Muscle of back (tissue), 13 donors: ENCODE measurements at places on chromosomes 1 and 21. TPM values are rescaled to one million over a fixed set of nuclear protein-coding genes. Genes with fewer than 3 reads are reported as not detected.
A peak's percentile ranks its signal among the peaks of the same experiment; 100 is the strongest.

DNA sequence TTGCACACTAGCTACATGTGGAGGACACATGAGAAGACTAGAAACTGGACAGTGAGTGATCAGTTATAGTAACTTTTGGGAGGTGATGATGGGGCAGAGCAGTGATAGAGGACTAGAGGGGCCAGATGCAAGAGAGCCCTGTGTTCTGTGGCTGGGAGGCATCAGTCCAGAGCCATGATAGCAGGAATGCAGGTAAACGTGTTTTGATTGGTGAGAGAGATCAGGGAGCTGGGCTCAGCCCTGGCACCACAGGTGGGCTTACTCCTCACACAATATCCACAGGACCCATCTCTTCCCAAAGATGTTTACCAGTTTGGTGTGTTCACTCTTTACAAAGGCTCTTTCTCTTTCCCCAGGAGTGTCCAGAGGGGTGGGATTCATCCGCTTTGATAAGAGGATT lies 86.5 kb downstream of the ELAVL4 start:
- no peak for DNase-seq

GRCh38 chr1:44359234-44359935 lies 4.3 kb upstream of the ERI3 start:
- DNase-seq = no peak

DNA sequence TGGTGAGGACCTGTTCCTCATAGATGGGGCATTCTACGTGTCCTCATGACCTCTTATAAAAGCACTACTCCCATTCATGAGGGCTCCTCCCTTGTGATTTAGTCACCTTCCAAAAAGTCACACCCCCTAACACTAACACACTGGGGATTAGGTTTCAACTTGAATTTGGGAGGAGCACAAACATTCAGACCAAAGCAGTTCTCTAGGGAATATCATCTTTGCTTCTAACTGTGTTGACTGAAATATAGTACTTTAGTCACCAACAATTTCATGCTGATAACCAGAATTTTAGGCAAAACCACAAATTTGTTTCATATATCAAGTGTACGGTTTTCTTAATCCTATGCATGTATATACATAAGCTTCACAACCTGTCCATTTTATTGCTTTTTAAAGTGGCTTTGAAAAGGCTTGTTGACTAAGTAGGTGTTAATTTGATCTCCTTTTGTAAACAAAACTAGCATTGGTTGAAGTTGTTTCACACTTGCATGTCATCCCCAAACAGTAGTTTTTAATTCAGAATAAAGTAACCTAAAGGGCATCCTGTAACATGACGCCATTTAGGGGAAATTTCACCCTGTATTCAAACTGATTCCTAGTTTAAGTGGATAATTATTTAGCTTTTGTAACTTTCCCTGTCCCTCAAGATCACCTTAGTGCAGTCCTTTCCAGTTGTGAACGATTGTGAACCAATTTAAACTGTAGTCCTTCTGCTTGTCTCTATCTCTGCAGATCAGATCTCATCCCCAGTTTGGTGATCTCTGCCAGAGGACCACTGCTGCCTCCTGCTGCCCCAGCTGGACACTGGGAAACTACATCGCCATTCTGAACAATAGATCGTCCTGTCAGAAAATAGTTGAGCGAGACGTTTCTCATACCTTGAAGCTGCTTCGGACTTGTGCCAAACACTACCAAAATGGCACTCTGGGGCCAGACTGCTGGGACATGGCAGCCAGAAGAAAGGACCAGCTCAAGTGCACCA lies 141.1 kb downstream of the TLR5 start:
- DNase-seq = no peak

DNA sequence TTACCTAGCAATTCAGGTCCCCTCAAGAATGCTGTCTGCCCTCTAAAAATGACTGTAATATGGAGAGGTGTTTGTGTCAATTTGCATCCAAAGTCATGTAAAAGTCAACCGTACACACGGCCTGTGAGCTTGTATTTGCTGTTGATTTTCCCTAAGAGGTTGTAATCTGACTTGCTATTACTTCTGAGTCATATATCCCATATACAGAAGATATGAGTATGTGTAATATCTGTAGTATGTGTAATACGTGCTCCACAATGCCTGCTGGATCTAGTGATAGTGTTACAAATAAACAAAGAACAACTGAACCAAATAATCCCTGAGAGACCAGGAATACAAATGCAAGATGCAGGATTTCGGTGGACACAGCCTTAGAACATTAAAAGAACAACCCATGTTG lies 1.4 kb upstream of the KCNJ6 start:
- DNase-seq = no peak

GRCh38 chr1:226872437-226872836 lies 2.0 kb downstream of the PSEN2 start:
- DNase-seq = peak; percentile 59

- DNase-seq = peak; percentile 40
These were observed 6.4 kb downstream of the PPP2R5A start for GRCh38 chr1:212291505-212292134.

DNA sequence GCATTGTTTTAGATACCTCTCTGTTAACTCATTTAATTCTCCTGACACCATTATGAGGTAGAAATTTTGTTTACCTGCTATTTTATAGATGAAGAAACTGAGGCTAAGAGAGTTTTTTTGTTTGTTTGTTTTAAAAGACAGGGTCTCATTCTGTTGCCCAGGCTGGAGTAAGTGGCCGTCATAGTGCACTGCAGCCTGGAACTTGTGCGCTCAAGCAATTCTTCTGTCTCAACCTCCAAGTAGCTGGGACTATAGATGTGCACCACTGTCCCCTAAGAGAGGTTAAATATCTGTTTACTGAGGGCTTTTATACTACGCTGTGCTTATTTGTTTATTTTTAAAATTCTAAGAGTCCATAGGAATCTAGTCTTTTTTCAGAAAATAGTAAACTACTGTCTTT lies 43.7 kb upstream of the CACYBP start:
- no peak for DNase-seq

- DNase-seq = no peak
These were observed 108.7 kb downstream of the USH2A start for GRCh38 chr1:216314379-216315095.

Gene EXO1
- 5.5 TPM for polyA plus RNA-seq

Gene BLACAT1
- not detected for polyA plus RNA-seq

- no peak for DNase-seq
These were observed 25.0 kb downstream of the XCL2 start for GRCh38 chr1:168518813-168519212.

- peak; percentile 96 for DNase-seq
These were observed 19.3 kb upstream of the SAMD11 start for GRCh38 chr1:904310-904950.

GRCh38 chr21:43687566-43688399 lies 28.4 kb downstream of the RRP1B start:
- peak; percentile 15 for DNase-seq

Gene ITGB2
- polyA plus RNA-seq = 19.0 TPM

- no peak for DNase-seq
These were observed 17.8 kb upstream of the SERTAD4 start for GRCh38 chr1:210214573-210215409.
